ENCODE measurements at places on chromosomes 2 and 18.

- no peak for DNase-seq
These were observed 36.1 kb upstream of the MAPRE3 start for GRCh38 chr2:26934335-26934724.

GRCh38 chr2:223218587-223219178, 166.7 kb downstream of the KCNE4 start:
- DNase-seq, result no peak

GRCh38 chr2:96085541-96086355, 30.6 kb downstream of the ADRA2B start:
- DNase-seq, result no peak

GRCh38 chr2:54187331-54187730, 68.7 kb downstream of the TSPYL6 start:
- no peak for DNase-seq

- no peak for DNase-seq
These were observed 51.7 kb downstream of the PELI1 start for GRCh38 chr2:64092502-64092901.

- DNase-seq, result peak; percentile 5
These were observed 81.0 kb downstream of the TAF4B start for GRCh38 chr18:26307161-26307773.

DNA sequence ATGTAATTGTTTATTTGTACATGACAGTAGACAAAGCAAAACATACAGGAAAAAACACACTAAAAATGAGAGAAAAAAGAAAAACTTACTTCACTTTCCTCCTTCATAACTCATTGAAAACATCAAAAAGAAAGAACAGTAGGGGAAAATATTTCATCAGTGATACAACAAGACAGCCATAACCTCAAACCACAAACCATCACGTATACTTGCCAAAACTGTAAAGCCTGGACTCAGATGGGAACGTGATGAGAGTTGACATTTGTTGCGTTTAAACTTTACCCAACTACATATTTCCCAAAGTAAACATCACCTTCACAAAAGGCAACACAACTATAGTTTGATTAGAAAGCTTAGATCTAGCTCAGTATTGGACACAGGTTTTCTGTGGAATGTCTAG, 278.2 kb upstream of the COL3A1 start:
- DNase-seq, result no peak

- no peak for DNase-seq
These were observed 424.0 kb upstream of the CRIM1 start for GRCh38 chr2:35931626-35932025.

DNA sequence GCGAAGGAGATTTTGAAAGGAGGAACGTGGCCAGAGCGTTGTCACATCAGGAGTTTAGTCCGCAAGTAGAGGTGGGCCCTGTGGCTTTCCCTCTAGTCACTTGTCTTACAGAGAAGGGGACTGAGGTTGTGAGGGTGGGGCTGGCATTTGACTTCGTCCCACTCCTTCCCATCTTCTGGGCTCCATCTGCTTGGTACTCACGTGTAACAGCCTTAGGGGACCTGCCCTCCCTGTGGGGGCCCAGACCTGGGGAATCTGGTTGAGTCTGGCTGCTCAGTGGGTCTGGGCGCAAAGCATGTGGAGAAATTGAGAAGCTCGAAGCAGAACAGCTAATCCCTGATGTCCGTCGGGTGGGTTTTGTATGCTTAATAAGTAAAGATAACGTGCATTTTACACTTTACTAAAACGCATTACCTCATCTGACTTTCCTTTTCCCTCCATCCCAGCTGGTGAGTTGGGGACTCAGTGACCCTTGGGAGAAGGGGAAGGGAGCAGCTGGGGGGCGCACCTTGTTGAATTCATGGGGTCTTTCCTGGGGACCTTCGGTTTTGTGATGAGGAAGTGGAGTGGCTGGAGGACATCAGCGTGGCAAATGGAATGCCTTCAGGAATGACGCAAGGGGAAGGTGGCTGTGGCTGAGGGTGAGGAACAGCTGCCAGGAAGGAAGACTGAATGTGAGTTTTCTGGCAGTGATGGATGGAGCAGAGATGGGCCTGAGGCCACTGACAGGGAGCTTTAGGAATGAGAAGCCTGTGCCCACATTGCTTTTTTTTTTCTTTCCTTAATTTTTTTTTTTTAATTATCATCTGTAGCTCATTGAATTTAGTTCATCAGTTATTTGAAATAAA, 44.8 kb downstream of the ASAP2 start:
- no peak for DNase-seq

GRCh38 chr2:181380581-181380980, 76.6 kb upstream of the ITGA4 start:
- no peak for DNase-seq

- no peak for DNase-seq
These were observed 64.7 kb upstream of the HAAO start for GRCh38 chr2:42856891-42857632.

DNA sequence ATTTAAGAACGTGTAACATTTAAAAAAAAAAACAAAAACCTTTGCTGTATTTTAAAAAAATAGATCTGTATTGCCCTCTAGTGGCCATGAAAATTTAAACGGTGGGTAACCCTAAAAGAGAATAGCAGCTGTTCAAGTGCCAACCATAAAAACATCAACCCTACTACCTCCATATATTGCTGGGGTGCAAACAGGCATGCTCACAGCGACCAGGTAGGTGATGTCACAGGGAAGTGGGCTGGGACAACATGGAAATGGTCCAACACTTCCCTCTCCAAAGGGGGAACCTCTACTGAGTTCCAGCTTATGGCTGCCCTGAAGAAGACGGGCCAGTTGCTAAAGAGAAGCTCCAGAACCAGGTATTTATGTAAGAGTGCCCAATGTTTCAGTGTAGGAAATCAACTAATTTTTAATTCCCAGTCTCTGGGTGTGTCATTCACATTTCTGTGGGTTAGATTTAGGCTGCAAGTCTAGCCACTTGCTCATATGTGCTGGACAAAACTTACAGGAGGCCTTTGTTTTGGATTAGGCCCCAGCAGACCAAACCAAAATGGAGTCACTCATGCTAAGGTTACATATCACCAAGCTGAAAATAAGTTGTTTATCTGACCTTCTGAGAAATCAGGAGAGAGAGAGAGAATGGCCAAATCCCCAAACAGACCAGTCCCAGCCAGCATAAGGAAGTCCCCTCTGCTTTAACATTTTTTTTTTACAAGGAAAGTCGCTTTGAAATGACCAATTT, 54.5 kb downstream of the SKA1 start:
- DNase-seq, result peak; percentile 9

DNA sequence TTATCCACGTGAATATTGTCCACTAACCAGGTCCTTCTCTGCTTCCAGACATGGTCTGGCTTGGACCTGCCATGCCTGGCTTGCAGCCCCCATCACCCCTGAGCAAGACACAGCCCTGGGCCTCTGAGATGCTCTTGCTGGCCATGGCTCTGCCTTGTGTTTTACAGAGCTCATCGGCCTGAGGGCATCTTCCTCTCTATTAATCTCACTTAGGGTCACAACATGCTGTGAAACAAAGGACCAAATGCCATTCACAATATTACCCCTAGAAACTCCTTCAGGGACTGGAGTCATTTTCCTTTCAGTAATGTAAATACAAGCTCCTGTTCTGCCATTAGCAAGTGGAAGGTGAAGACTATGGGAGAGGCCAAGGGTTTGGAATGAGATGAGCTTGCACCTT, 6.8 kb upstream of the TPO start:
- no peak for DNase-seq

DNA sequence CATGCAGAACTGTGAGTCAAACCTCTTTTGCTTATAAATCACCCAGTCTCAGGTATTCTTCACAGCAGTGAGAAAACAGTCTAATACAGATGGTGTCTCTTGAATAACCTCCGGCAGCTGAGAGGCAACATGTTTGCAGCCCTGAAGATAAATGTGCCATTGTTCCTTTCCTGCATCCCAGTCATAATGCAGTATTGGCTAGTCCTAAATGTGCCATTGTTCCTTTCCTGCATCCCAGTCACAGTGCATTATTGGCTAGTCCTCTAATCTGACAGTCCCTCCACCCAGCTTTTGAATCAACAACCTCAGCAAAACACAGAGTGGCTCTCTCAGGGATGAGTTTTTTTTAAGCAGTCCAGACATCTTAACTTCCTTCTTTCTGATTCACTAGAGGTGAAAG, 550.7 kb downstream of the RIT2 start:
- no peak for DNase-seq

DNA sequence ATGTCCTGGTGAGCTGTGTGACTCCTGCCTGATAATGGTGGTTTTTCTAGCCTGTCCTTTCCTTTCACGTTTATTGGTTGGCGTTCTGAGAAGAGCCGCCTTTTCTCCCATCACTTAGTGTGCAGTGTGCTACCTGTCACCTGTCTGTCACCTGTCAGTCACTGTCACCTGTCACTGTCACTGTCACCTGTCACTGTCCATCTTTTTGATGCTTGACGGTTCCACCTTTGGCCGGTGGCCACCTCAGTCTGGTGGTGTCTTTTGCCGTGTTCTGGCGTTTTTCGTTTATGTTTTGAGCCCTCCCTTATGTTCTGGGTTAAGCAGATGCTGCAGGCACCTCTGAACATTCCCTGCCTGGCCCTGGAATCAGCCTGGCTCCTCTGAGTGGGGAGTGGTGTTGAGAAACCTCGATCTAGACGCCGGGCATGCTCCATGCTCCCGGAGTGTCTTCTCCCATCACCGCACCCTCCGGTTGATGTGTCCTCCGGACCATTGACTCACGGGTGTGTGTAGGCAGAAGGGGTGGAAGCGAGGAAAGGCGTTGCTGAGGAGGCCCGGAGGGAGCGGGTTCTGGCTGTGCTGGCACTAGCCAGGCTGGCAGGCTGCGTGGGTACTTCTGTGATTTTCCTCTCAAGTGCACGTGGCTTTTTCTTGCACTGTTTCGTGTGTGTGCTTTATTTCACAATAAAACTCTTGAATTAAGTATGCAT, 20.7 kb downstream of the DTYMK start:
- DNase-seq, result no peak

GRCh38 chr2:144835634-144836350, 315.9 kb upstream of the ZEB2 start:
- no peak for DNase-seq

- DNase-seq, result no peak
These were observed 157.9 kb upstream of the MAP3K20 start for GRCh38 chr2:172917716-172918115.

- no peak for DNase-seq
These were observed 164.8 kb downstream of the WDR7 start for GRCh38 chr18:56815926-56816325.

DNA sequence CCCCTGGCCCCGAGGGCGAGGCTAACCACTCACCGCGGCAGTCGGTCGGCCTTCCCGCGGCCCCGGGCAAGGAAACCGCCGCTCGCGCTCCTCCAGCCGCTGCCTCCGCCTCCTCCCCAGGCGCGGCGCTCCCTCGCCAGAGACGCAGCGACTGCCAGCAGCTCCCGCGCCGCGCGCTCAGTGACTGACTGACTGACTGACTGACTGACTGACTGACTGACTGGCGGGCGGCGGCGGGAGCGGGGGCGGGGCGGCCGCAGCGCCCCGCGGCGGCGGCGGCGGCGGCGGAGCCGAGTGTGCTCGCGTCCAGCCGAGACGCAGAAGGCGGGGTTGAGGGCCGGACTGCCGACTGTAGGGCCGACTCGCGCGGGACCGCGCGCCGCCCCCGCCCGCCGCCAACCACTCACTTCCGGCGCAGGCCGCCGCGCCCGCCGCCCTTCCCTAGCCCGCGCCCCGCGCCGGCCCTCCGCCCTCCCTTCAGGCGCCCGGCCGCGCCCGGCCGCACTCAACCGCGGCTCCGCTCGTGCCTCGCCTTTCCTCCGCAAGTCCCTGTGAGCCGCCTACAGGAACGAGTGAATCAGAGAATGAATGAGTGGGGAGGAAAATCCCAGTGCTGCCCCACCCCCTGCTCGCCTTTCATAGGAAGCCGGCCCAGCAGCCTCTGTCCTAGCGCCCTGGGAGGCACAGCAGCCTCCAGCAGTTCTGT, at the start of gene RAPH1:
RAPH1 (minus strand) TSS at position 224 of the 706 bp plus-strand sequence. CDS start 39,948 bp downstream, outside the sequence.
- DNase-seq, result no peak

GRCh38 chr18:58796220-58796619, 68.5 kb upstream of the ZNF532 start:
- no peak for DNase-seq

DNA sequence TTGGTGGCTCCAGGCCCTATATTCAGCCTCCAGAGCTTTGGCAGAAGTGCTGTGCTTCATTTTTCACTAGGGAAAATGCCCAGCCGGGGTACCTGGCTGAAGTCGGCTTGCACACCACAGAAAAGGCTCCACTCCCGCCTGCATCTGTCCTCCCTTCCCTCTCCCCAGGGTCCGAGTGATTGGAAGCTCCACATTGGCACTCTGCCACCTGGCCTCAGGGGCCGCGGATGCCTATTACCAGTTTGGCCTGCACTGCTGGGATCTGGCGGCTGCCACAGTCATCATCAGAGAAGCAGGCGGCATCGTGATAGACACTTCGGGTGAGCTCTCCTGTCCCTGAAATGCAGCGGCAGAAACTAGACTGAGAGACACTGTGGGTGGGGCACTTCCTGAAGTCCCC, 47.4 kb downstream of the IMPA2 start:
- DNase-seq, result no peak

GRCh38 chr18:80176334-80177073, 67.4 kb downstream of the ADNP2 start:
- DNase-seq, result no peak

DNA sequence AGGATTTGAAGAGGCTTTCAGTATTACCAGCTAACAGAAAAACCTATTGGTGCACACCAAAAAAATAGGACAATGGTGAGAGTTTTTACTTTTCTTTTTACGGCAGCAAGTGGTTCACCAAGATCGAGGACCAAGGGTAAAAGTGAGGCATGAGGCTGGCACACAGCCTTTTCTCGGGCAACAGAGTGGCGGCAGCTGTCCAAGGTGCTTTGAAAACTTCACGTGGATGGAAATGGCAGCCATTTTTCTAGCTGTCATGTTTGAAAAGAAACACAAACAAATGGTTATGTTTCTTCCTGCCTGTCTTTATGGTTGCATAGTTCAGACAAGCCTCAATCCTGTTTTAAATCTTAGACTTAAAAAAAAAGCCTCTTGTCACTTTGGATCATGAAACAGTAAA, 812.5 kb upstream of the CHAC2 start:
- DNase-seq, result no peak

GRCh38 chr18:75341267-75341666, 86.2 kb downstream of the SMIM21 start:
- no peak for DNase-seq

GRCh38 chr2:121561617-121562268, 31.1 kb downstream of the RNU4ATAC start:
- DNase-seq, result no peak

DNA sequence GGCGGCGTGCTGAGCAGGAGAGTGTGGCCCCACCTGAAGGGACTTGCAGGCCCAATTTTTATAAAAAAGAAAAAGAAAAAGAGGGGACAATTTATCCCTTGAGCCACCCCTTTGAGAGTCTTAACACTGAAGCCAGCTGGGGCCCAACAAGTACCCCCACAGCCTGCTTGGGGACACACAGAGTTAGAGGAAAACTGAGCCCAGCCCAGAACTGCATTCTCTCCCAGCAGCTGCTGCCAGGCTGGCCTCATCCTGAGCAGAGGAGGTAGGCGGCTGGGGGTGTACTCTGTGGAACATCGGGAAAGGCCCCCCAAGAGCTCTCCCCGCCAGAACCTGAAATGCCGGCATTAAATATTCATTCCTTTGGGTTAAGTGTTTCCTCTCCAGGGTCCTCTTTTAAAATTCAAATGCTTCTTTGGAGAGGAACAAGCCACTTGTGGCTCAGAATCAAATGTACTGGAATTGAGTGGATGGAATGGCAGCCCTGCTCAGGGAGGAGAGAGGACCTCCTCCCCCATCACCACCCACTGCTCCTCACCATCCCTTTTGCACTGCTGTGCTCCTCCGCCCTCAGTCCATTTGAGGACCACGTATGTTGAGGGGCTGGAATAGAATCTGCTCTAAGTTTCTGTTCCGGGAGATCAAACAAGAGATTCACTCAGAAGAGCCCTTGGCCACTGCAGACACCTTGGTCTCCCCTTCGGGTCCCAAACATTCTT, 45.6 kb downstream of the C1QL2 start:
- DNase-seq, result no peak

GRCh38 chr18:51734576-51734975, 537.1 kb upstream of the MEX3C start:
- no peak for DNase-seq

Measured in NCI-H2107 (cell line).